ENCODE measurements at places on chromosomes 2 and 18. TPM values are rescaled to one million over a fixed set of nuclear protein-coding genes. Genes with fewer than 3 reads are reported as not detected.
A peak's percentile ranks its signal among the peaks of the same experiment; 100 is the strongest.

VWC2L gene
- 0.10 TPM for polyA plus RNA-seq

RNU2-63P gene
- polyA plus RNA-seq: not detected

TMEM200C gene
- 1.8 TPM for polyA plus RNA-seq

PLB1 gene
- 1.1 TPM for polyA plus RNA-seq

CYP1B1 gene
- polyA plus RNA-seq: 97.9 TPM

CFAP65 gene
- 0.41 TPM for polyA plus RNA-seq

- DNase-seq: peak; percentile 73
Measured at GRCh38 chr18:59823596-59824195, 76.1 kb upstream of the PMAIP1 start.

DNA sequence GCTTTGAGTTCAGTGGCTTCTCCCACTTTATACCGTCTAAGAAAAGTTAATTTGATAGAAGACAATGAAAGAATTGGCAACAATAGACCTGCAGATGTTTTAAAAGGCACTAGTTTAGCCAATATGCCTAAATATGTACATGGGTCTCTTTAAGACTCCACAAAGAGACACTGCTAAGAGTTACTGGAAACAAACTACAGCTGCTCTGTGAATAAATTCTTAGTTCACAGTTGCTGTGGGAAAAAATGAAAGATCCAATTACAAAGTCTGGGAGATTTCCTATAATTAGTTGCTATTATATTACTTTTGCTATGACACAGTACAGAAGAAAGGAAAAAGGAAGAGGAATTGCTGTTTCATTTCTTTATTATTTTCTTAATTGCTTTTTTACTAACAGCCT lies 34.3 kb downstream of the SCN9A start:
- DNase-seq: no peak

GRCh38 chr18:25420077-25420825 lies 68.3 kb upstream of the ZNF521 start:
- no peak for DNase-seq

DNA sequence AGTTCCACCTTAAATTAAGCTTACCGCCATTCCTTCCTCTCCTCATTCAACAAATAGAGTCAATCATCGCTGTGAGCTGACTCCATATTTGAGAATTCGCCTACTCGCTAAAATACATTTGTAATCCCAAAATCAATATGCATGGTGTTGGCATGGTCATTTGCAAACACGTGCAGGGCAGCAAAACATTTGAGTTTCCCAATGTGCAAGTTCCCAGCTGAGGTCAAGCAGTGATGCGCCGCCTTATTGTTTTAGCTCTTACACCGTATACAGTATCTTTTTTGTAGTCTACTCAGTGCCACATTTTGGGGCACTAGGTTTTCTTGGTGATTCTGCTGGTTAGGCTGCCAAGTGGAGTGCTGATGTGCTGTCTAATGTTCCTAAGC lies 73.3 kb upstream of the MGAT4A start:
- DNase-seq: no peak

DNA sequence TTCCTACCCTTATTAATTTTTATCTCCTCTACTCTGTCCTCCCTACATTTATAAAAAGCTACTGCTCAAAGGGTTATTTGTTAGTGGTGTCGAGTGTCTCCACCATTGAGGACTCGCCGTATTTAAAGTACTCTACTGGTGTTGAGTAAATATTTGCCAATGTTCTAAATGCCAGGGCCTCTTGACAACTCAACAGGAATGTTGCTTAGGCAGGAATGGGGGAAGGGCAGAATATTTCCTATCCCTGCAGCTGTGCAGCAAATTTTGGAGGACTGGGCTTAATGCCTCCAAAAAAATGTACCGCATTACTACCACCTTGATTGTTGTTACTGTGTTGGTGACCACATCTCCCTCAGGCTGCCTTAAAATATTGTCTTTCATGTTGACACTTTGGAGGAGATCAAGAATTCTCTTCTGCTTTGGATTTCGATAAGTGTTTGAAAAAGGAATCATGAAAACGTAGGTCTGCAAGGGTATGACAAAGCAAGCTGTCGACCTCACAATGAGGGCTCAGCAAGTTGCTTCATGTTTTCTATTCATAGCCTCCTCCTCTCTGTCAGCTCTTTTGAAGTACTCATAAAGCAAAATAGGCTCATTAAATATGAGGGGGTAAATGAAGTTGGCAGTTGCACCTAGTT lies 84.3 kb downstream of the EFEMP1 start:
- no peak for DNase-seq

DNA sequence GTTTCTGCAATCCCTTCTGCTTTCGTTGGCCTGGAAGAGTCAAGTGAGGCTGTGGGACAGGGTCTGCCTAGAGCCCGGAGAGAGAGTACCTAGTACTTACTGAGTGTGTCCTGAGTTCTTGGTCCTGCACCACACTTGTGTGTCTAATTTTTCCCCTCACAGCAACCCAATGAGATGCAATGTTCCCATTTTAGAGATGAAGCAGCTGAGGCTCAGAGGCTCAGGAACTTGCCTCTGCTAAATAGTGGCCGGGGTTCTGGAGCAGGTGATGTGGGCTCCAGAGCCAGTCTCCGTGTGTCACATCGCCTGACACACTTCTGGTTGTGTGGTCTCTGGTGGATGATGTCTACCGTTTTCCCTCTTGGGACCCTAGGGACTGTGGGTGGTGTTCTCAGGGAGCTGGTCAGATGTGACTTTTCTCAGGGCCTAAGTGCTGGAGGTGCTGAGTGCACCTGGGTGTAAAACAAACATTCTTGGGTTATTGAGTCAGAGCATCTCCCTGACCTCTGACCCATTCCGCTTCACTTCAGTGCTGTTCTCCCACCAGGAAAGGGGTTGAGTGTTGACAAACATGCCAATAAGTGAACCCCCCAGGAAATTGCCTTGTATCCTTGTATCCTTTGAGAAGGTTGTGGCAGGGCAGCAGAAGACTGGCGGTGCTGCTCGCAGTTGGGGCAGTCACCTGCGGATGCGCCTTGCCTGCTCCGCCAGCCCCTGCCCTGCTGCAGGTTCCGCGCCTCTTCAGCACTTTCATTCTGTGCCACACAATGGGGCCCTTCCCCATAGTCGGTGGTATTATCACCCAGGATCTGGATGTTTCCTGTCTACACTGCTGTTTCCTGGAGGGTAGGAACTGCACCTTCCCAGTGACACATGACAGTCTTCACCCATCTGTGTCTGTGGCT lies 32.1 kb downstream of the HK2 start:
- DNase-seq: no peak

- no peak for DNase-seq
Measured at GRCh38 chr2:182072861-182073260, 87.2 kb downstream of the PPP1R1C start.

GRCh38 chr2:159807183-159808031 lies 9.4 kb upstream of the CD302 start:
- DNase-seq: peak; percentile 13

- DNase-seq: no peak
Measured at GRCh38 chr18:7307030-7307429, 76.1 kb downstream of the LRRC30 start.

GRCh38 chr2:121478996-121479745 lies 51.5 kb upstream of the RNU4ATAC start:
- no peak for DNase-seq

- DNase-seq: no peak
Measured at GRCh38 chr2:148607566-148607965, 37.0 kb upstream of the EPC2 start.

GRCh38 chr2:68151037-68151436 lies 6.7 kb upstream of the PNO1 start:
- no peak for DNase-seq

- no peak for DNase-seq
Measured at GRCh38 chr2:101847661-101848339, 144.0 kb upstream of the IL1R2 start.

GRCh38 chr2:54455131-54455562 lies 980 bp upstream of the SPTBN1 start:
- DNase-seq: no peak

GRCh38 chr2:8543060-8543382 lies 138.8 kb upstream of the ID2 start:
- DNase-seq: no peak

All from right renal pelvis (tissue), 4 donors.